ENCODE measurements at places on chromosomes 7 and 10.

- no peak for DNase-seq
Observed at GRCh38 chr7:101114492-101114891, 12.4 kb upstream of the SERPINE1 start.

- DNase-seq: no peak
Observed at GRCh38 chr7:130394421-130395195, 14.3 kb downstream of the CPA1 start.

- DNase-seq: no peak
Observed at GRCh38 chr10:5447056-5447455, 34.7 kb downstream of the NET1 start.

DNA sequence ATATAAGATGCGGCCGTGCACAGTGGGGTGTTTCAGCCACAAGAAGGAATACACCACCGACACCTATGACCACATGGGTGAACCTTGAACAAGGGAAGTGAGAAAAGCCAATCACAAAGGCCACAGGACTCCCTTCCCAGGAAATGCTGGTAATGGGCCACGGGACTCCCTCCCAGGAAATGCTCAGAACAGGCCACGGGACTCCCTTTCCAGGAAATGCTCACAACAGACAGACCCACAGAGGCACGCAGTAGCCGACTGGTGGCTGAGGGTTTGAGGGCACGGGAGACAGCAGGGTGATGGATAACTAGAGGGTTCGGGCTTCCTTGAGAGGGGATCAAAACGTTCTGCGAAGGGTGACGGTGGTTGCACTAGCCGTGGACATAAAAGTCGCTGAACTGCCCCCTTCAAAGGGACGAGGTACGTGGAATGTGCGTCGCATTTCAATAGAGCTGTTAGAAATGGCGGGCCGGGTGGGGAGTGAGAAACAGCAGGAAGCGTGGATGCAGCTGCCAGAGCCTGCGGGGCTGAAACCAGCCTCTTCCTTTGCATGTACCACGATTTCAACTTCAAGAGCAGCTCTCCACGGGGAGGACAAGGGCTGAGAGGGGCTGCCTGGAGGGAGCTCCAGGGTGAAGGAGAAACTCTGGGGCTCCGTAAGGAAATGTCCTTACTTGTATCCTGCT, 274.0 kb downstream of the ELFN1 start:
- DNase-seq: no peak

DNA sequence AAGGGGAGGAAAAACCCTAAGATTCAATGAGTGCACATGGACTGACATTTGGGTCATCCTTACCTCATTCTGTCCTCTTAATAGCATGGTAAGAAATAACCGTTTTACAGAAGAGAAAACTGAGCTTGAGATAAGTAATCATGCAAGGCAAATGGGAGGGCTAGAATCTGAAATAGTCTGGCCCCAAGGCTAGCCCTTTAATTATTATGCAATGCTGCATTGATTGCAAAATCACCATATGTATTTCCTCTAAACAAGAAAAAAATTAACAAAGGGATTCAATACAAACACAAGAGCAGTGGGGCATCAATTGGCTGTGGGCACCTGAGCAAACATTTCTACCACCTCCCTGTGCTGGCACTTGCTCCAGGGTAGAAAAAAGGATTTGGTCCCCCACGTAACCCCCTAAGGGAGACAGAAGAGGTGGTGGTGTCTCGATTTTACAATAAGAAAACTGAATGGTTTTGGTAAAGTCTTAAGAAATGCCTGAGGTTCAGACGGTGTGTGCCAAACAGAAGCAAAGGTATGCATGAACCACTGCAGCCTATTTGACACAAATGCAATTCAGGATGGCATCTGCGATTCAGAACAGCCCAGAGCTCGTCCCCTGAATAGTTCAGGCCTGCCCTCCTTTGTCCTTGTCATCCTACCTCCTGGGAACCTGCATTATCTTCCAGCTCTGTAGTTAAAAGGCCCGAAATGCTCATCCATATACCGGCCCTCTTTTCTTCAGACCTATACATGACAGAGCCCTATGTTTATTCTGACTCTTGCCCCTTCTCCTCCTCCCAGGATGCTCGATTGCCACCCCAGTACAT, 23.6 kb downstream of the PIP4K2A start:
- no peak for DNase-seq

DNA sequence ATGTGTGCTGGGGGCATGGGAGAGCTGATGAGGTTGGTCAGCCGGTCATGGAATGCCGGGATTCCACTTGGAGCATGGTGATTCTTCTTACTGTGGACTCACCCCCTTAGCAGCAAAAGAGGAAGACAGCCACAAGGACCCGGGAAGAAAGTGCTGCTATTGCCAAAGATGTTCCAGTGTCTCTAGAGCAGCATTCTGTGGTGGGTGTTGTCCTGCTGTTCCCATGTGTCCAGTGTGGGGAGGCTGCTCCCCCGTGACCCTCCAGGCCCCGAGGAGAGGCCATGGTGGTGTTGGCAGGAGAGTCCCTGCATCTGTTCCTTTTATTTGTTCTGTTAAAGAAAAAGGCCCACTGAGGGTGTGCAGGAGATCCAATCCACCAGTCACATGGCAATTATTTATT, 499.4 kb downstream of the RPS24 start:
- DNase-seq: no peak
